ENCODE measurements at places on chromosomes 5 and 9.

- no peak for DNase-seq
Measured at GRCh38 chr5:145718956-145719355, 116.2 kb downstream of the PRELID2 start.

DNA sequence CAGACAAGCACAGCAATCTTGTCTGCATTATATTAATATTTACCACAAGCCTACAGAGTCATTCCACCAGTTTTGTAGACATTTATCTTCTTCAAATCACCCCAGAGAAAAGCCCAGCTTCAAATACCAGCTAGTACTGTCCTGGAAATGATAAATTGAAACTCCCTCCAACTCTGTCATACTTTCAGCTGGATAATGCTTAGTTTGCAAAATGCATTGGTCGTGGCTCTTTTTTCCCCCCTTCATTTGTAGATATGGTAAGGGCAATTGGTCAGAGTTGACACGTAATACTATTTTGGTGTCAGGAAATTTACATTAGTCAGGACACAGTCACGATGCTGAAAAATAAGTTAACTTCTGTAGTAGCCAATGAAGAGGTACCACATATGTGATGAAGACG is 21.2 kb downstream of the HMHB1 start:
- no peak for DNase-seq

GRCh38 chr9:89154651-89155336 is 23.8 kb downstream of the SHC3 start:
- DNase-seq: no peak

- DNase-seq: no peak
Measured at GRCh38 chr5:72408603-72409002, 88.4 kb downstream of the PTCD2 start.

GRCh38 chr9:99201603-99202002 is 20.1 kb downstream of the ALG2 start:
- no peak for DNase-seq
